Left lobe of liver (tissue), 2 donors: ENCODE measurements at places on chromosomes 2 and 18. TPM values are rescaled to one million over a fixed set of nuclear protein-coding genes. Genes with fewer than 3 reads are reported as not detected.
A peak's percentile ranks its signal among the peaks of the same experiment; 100 is the strongest.

GRCh38 chr2:28325567-28326468 lies 66.8 kb upstream of the FOSL2 start:
- peak; percentile 30 for DNase-seq

- DNase-seq: no peak
Observed at GRCh38 chr18:28511413-28511821, 334.5 kb upstream of the CDH2 start.

The ZC3H8 gene
- total RNA-seq: 5.3 TPM

The CNTNAP5 gene
- total RNA-seq: not detected
